Femur (tissue), 1 donor: ENCODE measurements at places on chromosomes 7 and 10.

DNA sequence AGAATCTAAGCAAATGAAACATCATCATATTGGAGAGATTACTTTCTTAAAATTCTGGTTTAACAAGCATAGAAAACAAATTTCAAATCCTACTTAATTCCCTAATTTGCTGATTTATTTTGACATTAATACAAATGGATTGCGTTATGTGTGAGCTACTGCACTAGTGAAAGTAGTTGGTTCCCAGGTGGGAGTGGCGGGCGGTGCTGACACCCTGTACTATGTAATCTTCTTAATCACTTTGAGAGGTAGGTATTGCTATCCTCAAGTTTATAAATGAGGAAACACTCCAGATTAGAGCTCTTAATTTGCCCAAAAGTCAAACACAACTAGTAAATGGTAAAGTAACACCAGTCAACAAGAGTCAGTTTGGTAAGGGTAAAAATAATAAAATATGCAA lies 131.1 kb downstream of the ELAPOR2 start:
- no peak for DNase-seq

DNA sequence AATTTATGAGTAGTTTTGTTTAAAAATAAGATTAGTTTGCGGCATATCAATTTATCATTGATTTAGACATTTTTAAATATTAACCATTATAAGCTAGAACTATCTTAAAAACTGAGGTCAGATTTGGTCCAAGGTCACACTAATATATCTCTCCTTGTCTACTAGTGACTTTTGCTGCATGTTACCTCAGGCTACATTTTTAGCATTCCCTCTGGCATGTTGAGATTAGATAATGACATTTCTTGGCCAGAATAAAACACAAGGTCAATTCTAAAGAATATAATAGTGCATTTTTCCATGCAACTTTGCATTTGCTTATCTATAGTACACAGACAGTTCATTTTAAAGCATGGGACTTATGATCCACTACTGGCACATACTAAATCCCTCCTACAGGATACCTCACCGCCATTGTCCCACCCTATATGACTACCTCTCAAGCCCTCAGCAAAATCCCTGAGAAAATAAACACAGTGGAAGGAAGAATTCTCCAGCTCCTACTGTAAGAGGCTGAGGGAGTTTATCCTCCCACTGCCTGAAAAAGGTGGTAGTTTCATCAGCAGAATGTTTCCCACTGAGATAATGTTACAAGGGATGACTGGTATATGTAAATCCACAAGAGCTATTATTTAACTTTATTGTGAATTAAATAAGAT lies 816.4 kb downstream of the GRM8 start:
- DNase-seq = no peak

GRCh38 chr10:24962995-24963394 lies 10.6 kb upstream of the PRTFDC1 start:
- DNase-seq = no peak

GRCh38 chr7:114084002-114084471 lies 165.2 kb upstream of the PPP1R3A start:
- DNase-seq = no peak

DNA sequence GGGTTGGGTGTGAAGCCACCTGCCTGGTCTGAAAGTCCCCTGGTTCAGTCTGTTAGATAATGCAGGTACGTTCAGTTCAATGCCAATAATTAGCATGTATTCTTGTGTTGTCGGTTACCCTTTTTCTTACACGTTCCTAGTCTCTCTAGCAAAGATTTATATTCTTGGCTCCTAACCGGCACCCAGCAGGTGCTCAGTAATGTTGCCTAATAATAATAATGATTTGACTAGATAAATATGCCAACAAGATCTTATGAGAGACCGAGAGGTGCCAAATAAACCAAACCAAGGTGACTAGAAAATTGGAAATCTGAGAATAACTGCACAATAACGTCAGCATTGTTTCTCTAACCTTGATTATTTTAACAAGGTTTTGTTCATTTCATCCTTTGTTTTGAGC lies 1.1 kb upstream of the SMIM30 start:
- DNase-seq = no peak
